ENCODE measurements at places on chromosomes 7 and 10.

DNA sequence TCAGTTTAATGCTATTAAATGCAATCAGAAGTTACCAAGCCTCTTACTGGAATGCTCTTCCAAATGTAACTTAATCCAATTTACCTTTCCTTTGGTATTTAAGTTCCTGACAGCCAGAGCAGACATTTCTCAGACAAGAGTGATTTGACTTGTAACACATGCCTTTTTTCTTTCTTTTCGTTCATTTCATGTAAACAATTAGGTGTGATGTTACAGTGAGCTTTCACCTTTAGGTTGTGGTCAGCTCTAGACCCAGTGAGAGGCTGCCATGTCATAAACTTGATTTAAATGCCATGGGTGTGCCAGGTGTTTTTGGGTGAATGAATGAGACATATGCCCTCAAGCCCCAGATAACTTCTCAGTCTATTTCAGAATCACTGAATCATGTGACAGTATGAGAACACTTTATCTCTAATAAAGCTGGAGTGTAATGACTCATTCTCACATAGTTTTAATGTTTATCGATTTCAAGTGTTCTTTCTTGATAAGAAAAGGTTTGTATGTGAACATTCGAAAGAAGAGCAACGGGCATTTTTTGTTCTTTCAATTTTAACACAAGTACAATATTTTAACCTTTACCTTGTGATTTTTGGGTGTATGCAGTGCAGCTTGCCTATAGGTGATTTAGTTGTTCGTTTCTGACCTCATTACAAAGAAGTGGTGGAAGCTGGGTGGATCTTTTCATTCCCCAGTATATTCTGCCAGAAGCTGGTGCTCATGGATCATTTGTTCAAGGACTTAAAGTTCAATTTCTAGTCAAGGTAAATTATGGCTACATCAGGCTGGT lies 61.5 kb downstream of the CHN2 start:
- DNase-seq = no peak

- DNase-seq = peak; percentile 47
Measured at GRCh38 chr7:147245274-147245673, 1128.7 kb downstream of the CNTNAP2 start.

DNA sequence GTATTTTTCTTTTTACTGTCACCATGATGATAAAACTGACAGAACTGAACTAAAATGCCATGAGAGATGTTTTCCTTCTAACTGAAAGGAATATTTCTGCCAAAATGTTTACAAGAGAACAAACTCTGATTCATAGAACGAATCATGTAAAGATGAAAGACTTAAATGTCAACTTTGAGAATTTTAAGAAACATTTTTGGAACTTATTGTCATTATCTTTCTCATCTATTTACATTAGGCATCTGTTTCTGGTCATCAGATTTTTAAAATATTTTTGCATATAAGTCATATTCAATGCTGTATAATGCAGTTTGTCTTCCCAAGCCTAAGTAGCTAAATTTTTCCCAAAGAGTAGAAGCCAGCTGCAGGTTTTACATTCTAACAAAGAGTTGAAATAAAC lies 358.5 kb downstream of the TFEC start:
- no peak for DNase-seq

GRCh38 chr7:37420946-37421695 lies 27.5 kb downstream of the ELMO1 start:
- DNase-seq = no peak

- DNase-seq = peak; percentile 36
Measured at GRCh38 chr7:140542228-140542603, 62.9 kb upstream of the MKRN1 start.

DNA sequence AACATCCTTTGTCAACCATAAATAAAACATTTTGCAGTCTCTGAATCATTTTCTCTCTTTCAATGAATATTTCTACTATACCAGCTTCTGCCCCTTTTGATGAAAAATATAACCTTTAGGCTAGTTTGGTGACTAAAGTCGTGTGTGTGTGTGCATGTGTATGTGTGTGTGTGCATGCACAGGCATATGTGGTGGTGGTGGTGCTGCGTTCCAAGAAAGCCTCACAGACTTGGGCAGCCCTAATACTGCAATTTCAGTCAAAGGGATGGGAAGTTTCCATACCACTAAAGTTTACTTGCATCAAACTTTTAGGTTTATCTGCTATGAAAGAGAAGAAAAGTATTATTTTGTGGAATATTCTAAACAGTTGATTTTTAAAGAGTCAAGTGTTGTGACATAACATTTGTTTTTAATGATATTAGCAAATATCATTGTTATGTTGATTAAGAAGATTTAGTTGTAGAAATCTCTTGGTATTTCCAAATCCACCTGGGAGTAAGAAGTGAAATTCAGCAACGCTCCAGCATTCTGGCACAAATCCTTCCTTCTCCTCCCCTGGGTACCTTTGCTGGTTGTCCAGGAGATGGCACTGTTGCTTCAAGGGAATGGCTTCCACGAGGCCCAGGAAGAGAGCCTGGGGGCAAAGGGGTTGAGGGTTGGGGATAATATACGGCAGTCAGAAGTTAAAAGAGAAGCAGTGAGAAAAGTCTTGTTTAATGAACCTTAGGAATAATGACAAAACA lies 41.5 kb downstream of the ASB4 start:
- DNase-seq = peak; percentile 68

GRCh38 chr7:22996470-22996869 lies 17.5 kb downstream of the HYCC1 start:
- no peak for DNase-seq

GRCh38 chr10:122471531-122472177 lies 10.3 kb downstream of the HTRA1 start:
- DNase-seq = no peak

GRCh38 chr10:79905322-79906314 lies 43.3 kb downstream of the SFTPD start:
- peak; percentile 42 for DNase-seq

DNA sequence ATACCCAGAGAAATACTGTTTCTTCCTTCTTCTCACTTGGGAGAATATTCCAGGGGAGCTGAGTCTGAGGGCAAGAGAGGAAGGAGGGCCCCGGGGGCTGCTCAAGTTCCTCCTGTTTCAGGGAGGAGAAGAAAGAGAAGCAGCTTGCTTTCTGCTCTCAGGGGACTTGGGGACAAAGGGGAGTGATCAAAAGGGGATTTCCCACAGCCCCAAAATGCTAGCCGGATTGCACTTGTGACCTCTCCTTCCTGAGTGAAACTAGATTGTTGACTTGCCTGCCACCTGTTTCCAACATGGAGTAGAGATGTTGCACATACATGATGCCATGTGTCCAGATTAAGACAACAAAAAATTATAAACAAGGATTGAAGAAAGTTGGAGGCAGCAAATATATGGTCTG lies 28.7 kb upstream of the PDCD4 start:
- no peak for DNase-seq

DNA sequence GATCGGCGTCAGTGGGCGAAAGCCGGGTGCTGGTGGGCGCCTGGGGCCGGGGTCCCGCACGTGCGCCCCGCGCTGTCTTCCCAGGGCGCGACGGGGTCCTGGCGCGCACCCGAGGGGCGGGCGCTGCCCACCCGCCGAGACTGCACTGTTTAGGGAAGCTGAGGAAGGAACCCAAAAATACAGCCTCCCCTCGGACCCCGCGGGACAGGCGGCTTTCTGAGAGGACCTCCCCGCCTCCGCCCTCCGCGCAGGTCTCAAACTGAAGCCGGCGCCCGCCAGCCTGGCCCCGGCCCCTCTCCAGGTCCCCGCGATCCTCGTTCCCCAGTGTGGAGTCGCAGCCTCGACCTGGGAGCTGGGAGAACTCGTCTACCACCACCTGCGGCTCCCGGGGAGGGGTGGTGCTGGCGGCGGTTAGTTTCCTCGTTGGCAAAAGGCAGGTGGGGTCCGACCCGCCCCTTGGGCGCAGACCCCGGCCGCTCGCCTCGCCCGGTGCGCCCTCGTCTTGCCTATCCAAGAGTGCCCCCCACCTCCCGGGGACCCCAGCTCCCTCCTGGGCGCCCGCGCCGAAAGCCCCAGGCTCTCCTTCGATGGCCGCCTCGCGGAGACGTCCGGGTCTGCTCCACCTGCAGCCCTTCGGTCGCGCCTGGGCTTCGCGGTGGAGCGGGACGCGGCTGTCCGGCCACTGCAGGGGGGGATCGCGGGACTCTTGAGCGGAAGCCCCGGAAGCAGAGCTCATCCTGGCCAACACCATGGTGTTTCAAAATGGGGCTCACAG lies 1.1 kb downstream of the EGFR start:
- DNase-seq = peak; percentile 59

DNA sequence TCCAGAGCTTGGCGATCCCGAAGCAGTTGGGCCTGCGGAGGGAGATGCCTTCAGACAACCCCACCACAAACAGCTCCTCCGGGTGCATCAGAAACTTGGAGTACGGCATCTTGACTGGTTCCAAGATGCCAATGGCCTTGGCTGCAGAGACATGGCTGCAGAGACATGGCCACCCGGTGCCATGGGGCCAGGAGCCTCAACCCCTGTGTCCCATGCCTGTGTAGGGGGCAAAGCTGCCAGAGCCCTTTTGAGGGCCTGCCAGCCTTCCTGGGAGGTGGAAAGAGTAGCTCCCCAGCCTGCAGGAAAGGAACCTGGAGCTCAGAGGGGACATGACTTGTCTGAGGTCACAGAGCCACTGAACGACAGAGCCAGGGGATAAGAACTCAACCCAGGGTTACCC lies 83.5 kb downstream of the RABGEF1 start:
- no peak for DNase-seq

DNA sequence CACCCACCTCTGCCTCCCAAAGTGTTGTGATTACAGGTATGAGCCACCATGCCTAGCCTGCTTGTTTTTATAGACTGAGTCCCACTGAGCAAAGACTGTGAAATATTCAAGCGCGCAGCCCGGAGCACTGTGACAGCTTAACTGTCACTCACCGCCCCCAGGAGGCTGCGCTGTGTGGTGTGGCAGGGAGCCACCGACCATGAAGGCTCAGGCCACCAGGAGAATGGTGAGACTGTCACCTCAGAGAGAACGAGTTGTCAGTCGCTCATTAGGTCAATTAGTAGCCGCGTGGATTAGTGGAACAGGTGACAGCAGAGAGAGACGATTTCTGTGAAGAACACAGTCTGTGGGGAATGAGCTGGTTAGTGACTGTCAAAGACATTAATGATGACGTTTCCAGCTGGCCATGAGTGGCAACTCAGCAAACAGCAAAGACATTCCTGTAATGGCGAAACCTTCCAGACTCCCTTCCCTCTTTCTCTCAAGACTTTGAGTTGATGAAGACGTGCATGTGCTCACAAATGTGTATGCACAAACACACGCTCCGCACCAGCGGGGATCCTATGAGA lies 64.5 kb downstream of the CYCS start:
- no peak for DNase-seq

DNA sequence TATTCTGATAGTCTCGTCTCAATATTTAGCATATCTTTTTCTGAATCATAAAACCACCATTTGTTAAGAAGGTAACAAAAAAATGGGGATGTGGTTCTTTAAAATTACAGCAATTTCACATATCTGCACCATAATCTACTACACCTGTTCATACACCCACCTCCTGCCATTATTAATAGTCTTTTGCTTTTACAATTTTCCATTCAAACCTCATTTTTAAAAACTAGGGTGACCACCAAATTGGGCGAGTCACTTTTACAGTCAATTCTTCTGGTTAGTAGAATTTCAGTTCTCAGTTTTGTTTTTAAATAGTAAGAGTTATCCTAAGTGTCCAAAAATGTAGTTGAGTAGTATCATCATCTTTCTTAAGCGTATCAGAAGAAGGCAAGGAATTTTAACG lies 48.4 kb upstream of the GSAP start:
- DNase-seq = no peak

DNA sequence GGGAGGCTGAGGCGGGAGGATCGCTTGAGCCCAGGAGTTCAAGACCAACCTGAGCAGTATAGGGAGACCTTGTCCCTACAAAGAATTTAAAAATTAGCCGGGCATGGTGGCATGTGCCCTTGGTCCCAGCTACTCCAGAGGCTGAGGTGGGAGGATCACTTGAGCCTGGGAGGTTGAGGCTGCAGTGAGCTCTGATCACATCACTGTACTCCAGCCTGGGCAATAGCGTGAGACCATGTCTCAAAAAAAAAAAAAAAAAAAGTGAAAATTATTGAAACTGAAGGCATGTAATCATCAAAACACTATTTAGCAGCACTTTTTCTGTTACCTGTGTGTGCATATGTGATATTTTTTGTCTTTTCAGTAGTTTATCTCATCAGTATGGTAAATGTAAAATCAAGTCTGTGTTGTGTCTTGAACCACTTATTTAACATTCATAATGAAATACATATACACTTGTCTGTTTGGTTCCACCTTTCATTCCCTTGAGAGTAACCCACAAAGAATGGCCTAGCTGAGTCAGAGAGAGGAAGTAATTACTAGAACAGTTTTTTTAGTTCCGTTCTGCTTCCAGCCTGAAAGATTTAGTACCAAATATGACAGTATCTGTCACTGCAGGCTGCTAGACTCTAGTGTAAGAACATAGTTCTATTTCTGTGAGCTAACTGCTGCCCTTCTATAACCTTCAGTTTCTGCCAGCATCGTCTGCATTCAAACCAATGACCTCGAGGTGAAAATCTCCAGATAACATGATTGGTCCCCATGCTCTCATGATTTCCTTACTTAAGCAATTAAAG lies 68.6 kb downstream of the MMRN2 start:
- DNase-seq = peak; percentile 27

- DNase-seq = no peak
Measured at GRCh38 chr7:118863966-118864365, 639.5 kb downstream of the ANKRD7 start.

DNA sequence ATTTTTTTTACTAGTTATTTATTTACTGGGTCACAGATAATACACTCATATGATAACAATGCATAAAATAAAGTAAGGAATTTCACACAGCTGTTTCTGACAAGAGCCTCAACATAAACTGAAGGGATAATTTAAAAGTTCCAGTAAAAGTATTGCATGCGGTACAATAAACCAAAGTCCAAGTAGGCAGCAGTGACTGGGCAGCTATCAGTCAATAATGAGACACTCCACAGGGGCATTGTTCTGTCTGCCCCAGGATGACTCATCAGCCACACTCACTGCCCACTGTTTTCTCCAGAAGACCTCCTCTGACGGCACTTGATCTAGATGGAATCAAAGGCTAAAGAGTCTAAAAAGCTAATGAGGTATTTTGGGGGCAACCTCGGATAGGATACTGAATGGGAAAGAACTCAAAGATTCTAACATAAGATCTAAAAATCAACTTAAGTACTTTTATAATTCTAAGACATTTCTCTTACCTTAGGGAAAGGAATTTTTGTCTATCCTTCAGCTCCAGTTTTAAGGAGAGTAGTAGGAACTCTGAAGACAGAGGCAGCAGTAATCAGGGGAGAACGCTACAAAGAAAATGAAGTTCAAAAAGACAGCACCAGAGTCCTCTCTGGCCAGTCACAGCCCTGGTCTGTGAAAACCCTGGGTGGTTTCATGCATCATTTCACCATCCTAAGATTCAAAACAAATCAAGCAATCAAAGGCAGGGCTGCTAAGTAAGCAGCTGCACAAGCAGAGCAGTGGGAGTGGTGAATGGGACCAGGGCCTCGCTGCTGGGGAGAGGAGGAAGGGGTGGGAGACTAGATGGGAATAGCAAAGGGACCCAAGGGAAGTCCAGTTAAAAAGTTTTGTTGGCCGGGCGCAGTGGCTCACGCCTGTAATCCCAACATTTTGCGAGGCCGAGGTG lies 175.1 kb downstream of the AVL9 start:
- peak; percentile 84 for DNase-seq

DNA sequence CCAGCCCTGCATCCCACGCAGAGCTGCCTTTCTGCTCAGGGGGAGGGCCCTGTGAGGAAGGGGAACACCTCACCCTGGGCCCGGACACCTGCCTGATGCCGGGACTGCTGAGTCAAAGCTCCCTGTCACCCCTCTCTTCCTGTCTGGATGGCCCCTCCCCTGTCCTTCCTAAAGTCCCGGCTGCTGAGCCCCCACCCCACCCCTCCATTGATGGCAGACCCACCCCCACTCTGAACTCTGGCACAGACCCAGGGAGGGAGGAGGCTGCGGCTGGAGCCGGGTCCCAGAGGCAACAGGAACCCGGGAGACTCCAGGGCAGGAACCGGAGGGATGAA lies 78.7 kb downstream of the ELFN1 start:
- DNase-seq = no peak
